ENCODE measurements at places on chromosomes 2 and 18. TPM values are rescaled to one million over a fixed set of nuclear protein-coding genes. Genes with fewer than 3 reads are reported as not detected.

The GREB1L gene
- not detected for total RNA-seq

The SKOR2 gene
- total RNA-seq = not detected

The AQP12A gene
- not detected for total RNA-seq

The NETO1 gene
- total RNA-seq = not detected

The MCEE gene
- total RNA-seq = 12.4 TPM

The CABYR gene
- 2.3 TPM for total RNA-seq

The HPCAL1 gene
- 19.0 TPM for total RNA-seq

The POMC gene
- total RNA-seq = 5.2 TPM

The LOXHD1 gene
- total RNA-seq = not detected

The LYPD1 gene
- total RNA-seq = not detected

The SPDYA gene
- 4.5 TPM for total RNA-seq

The SLC9A2 gene
- total RNA-seq = not detected

The TGFA gene
- total RNA-seq = 1.6 TPM

- no peak for DNase-seq
Observed at GRCh38 chr2:32061973-32062861, 1.1 kb upstream of the SPAST start.

DNA sequence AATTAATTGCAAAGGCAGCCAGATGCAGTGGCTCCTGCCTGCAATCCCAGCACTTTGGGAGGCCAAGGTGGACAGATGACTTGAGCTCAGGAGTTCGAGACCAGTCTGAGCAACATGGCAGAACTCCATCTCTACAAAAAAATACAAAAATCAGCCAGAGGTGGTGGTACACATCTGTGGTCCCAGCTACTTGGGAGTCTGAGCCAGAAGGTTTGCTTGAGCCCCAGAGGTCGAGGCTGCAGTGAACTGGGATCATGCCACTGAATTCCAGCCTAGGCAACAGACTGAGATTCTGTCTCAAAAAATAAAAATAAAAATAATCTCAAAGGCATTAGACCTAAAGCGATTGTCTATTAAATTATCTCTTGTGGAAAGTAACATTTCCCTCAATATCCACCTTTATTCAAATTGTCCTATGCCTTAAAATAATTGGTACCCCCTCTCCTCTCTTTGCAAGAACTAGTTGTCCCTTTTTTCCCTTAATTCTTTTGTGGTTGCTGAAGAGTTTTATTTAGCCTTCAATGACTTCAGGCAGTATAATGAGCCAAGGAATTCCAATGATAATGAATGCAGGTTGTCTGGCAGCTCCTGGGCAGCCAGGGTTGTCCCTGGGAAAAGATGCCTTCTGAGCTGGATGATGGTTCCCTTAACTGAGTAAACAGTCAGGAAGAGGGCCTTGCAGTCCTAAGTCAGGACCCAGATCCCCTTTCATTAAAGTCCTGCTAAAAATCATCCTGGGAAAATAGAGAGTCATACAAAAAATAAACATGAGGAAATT is 32.2 kb downstream of the GPR75 start:
- DNase-seq = no peak

DNA sequence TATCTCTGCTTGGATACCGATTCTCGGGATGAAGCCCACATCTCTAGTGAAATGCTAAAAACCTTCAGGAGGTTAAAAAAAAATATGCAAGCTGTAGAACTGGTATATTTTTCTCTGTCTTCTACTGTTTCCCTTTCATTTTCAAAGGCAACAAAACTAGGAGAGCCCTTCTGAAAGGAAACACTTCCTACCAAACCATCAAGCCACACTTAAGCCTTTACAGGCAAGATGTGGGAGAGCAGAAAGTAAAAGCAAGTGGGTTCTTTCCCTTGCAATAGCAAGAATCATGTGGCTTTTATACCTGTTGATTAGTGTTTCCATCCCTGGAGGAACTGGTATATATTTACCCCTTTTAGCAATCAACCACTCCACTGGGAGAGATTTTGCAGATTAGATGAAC is 147.9 kb upstream of the ACAA2 start:
- DNase-seq = no peak

DNA sequence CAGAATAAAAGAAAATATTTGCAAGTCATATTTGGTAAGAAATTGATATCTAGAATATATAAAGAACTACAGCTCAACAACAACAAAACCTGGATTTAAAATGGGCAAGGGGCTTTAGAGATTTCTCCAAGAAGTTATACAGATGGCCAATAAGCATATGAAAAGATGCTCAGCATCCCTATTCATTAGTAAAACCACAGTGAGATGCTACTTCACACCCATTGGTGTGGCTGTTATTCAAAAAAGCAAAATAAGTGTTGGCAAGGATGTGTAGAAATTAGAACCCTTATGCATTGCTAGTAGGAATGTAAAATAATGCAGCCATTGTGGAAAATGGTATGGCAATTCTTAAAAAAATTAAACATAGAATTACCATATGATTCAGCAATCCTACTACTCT is 29.8 kb downstream of the TANK start:
- DNase-seq = no peak

GRCh38 chr2:202147775-202148174 is 74.7 kb downstream of the KIAA2012 start:
- DNase-seq = no peak

- peak; percentile 58 for DNase-seq
Observed at GRCh38 chr18:76441002-76441667, 53.9 kb downstream of the ZNF516 start.

GRCh38 chr2:152234277-152234676 is 58.7 kb upstream of the STAM2 start:
- no peak for DNase-seq

- DNase-seq = no peak
Observed at GRCh38 chr2:172434821-172435605, 7.6 kb downstream of the ITGA6 start.

DNA sequence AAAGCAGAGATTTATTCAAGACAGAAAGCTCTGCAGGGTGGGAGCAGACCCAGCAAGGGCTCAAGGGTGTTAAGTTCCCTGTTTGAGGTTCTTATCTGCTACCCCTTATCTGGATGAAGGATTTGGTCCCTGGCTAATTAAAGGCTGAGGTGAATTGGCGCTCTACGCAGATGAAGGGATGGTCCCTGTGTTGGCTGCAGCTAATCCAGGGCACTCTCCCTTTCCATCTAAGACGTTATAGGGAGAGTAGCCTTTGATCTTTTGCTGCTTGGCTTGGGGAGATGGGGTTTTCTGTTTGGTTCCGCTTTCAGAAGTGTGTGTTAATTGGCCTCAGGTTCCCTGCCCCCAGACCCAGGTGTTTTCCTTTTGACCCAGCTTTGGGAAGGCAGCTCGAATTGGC is 17.0 kb downstream of the FAM228A start:
- no peak for DNase-seq

DNA sequence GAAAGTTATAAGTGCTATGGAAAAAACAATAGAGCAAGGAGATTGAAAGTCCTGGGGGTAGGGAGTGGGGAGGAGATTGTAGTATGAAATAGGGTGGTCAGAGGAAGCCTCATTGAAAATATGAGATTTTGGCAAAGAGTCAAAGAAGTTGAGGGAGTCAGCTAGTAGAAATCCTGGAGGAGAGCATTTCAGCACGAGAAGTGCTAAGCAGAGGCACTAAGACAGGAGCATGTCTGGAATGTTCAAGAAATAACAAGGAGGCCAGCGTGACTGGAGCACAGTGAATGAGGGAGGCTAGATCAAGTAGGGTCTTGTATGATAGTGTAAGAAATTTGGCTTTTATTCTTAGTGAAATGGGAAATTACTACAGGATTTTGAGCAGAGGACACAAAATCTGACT is 2.1 kb upstream of the TSPYL6 start:
- no peak for DNase-seq

DNA sequence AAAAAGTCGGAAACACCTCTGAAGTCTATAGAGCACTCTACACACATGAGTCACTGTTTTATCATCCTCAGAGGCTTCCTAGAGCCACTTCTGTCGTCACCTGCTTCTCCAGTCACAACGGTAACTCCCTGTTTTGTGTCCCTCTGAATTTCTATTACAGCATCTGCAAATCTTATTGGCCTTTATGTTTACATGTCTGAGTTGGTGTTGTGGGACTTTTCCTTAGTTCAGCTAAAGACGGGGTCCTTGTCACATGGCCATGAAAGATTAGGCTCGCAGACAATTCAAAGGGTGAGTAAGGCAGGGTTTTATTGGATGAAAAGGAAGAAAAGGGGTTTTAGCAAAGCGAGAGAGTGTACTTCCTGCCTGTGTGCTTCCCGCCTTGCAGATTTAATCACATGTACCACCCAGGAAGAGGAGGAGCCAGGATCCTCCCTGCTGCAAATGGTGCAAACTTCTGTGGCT is 185.6 kb downstream of the LPIN1 start:
- no peak for DNase-seq

DNA sequence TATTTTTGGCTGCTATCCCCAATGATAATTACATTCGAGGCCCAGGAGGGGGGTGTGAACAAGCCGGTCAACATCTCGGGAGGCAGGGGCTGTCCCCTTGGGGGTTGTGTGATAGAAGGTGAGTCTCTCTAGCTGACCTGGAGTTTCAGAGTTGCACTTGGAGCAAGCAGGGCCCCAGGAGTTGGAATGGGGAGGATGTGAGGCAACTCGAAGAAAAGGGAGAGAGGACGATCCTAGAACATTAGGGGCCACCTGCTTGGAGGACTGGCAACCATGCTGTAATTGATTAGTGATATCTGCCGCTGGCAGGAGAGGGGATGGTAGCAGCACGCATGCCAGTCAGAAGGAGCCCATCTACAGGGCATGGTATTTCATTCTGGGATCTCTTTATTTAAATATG is 122.6 kb downstream of the CTIF start:
- DNase-seq = no peak

GRCh38 chr18:73296686-73297085 is 428.9 kb upstream of the NETO1 start:
- no peak for DNase-seq

GRCh38 chr2:34353509-34354113 is 754.5 kb upstream of the FAM98A start:
- no peak for DNase-seq

GRCh38 chr2:216366777-216367471 is 5.4 kb downstream of the MARCHF4 start:
- DNase-seq = no peak

GRCh38 chr2:143452817-143453451 is 323.7 kb downstream of the ARHGAP15 start:
- peak; percentile 69 for DNase-seq

Data from natural killer cell treated with Interleukin-12 subunit alpha and Interleukin-12 subunit beta and Interleukin-15 and Interleukin-18, amount 100 ng/mL, for 72 hours (primary cell).